Neuronal stem cell (in vitro differentiated cells): ENCODE measurements at places on chromosomes 4 and X.

DNA sequence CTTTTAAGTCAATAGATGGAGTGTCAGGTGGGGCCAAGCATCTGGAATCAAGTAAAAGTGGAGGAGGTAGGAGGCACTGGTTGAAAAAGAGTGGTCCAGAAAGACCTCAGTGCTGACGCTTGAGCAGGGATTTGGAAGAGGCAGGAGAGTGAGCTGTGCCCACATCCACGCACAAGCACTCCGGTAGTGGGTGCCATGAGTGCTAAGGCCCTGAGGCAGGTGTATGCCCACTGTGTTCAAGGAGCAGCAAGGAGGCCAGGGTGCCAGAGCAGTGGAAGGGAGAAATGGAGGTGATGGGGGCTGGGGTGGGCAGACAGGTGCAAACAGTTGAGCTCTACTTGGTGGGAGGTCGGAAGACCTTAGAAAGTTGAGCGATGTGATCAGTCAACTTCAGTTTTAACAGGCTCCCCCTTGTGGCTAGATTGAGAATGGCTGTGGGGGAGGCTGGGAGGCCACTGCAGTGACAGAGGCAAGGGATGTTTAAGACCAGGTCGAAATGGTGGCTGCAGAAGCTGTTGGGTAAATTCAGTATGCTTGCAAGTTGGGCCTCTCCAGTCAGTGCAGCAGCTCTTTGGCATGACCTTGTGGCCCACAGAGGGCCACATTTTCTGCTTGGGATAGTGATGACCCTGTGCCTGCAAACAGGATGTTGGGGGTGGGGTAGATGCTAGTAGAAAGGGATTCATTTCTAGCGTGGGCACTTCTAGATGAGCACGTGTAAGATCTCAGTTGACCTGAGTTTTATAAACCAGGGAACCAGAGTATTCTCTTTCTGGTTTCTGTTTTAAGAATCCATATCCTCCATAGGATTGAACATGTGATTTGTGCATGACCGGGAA is 12.7 kb downstream of the TKTL1 start:
- peak; percentile 36 for DNase-seq
- peaks cover 10% of the 10 kb centered on the region for H3K4me1 ChIP-seq
- H3K27ac ChIP-seq, result no peak overlapping the region

DNA sequence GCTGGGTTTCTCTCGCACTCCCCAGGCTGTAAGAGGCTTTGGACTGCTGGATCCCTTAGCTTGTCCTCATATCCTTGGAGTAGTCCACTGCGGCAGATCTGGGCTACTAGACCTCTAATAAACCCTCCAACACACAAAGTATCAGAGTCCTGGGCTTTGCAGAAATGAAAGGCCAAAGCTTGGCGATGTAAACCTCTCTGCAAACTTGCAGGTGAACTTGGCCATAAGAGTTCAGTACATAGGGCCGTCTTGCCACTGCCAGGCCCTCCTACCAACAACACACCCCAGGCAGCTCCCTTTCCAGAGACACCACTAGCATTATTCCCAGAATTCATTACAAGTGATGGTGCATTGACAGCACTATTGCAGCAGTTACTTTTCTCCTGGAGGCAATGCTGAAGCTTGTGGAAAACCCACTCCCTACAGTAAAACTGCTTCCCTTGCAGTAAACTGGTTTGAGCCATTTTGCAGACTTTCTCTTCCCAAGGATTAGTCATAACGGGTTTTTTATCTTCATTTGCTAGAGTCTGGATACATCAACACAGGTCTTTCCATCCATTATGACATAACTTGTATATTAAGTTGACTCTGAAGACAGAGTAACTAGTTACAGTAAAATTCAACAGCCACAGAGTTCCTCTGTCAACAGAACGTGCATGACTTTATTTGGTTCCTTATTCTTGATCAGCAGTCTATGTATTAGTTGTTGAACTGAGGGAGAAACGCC is 2.4 kb downstream of the ANKRD50 start:
- H3K27me3 ChIP-seq, result no peaks in the 10 kb centered on the region
- no peaks in the 10 kb centered on the region for H3K36me3 ChIP-seq
- no peak for DNase-seq
- H3K27ac ChIP-seq, result no peak overlapping the region
- peaks cover 11% of the 10 kb centered on the region for H3K4me1 ChIP-seq

DNA sequence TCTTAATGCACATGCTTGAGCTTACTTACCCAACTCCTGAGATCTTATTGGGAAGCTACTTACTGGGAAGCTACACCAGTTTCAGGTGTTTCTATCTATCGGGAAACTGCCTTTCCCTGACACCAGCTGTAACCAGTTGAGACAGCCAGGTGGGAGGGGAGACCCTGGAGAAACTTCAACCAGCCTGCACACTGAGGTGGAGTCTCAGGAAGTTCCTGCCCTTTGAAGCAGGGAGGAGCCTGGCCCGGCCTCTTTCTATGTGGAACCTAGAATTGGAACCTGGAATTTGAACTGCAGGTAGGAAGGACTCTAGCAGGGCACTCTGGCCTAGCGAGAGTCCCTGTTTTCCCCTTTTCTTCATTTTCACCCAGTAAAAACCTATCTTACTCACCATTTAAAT is 425.8 kb upstream of the PABPC4L start:
- no peak for DNase-seq
- no peak overlapping the region for H3K4me3 ChIP-seq

- no peak overlapping the region for H3K4me3 ChIP-seq
- no peaks in the 10 kb centered on the region for H3K36me3 ChIP-seq
Measured at GRCh38 chr4:7831330-7831729, 108.3 kb downstream of the AFAP1 start.

GRCh38 chr4:65893271-65893670 is 223.0 kb upstream of the EPHA5 start:
- no peaks in the 10 kb centered on the region for H3K27me3 ChIP-seq
- no peaks in the 10 kb centered on the region for H3K4me1 ChIP-seq
- H3K4me3 ChIP-seq, result no peak overlapping the region

- H3K4me3 ChIP-seq, result no peak overlapping the region
- H3K36me3 ChIP-seq, result peaks cover 40% of the 10 kb centered on the region
- no peak overlapping the region for H3K27ac ChIP-seq
- no peaks in the 10 kb centered on the region for H3K27me3 ChIP-seq
Measured at GRCh38 chrX:109660435-109661143, 35.6 kb upstream of the KCNE5 start.

DNA sequence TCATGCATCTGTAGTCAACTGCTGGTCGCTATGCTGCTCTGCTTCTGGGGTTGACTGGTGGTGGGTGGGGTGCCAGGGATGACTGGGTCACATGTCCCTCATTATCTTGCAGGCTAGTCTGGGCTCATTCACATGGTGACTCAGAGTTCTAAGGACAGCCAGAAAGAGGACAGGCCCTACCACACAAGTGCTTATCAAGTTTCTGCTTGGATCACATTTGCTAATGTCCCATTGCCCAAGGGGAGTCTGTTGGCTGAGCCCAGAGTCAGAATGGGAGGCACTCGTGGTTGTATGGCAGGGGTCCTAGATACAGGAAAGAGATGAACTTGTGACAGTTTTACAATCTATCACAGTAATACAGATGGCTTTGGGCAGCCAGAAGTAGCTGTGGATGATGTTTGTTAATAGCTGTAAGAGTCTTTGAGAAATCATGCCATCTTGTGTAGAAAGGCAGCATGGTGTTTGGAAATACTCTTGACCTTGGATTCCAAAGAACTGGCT is 221.3 kb downstream of the GPAT3 start:
- no peak overlapping the region for H3K27ac ChIP-seq
- no peaks in the 10 kb centered on the region for H3K27me3 ChIP-seq
- no peaks in the 10 kb centered on the region for H3K4me1 ChIP-seq
- DNase-seq, result no peak
- no peak overlapping the region for H3K4me3 ChIP-seq
- no peaks in the 10 kb centered on the region for H3K36me3 ChIP-seq

DNA sequence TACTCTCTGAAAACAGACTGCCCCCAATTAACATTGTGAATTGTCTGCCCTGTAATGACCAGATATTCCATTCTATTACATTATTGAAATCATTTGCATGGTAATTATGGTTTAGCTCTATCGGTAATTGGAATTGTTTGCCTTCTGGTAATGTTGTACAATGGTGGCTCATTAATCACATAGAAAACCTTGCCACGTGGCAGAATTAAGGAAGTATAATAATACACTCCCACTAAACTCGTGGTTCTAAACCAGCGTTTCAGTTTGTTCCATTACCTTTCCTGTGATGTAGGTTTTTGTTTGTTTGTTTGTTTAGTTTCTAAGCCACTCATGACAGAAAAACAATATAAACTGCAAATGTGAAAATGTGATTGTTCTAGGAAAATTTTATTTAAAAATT is 45.1 kb upstream of the TAPT1 start:
- no peaks in the 10 kb centered on the region for H3K27me3 ChIP-seq
- H3K36me3 ChIP-seq, result no peaks in the 10 kb centered on the region
- no peak overlapping the region for H3K4me3 ChIP-seq
- DNase-seq, result no peak
- no peaks in the 10 kb centered on the region for H3K4me1 ChIP-seq
- no peak overlapping the region for H3K27ac ChIP-seq

DNA sequence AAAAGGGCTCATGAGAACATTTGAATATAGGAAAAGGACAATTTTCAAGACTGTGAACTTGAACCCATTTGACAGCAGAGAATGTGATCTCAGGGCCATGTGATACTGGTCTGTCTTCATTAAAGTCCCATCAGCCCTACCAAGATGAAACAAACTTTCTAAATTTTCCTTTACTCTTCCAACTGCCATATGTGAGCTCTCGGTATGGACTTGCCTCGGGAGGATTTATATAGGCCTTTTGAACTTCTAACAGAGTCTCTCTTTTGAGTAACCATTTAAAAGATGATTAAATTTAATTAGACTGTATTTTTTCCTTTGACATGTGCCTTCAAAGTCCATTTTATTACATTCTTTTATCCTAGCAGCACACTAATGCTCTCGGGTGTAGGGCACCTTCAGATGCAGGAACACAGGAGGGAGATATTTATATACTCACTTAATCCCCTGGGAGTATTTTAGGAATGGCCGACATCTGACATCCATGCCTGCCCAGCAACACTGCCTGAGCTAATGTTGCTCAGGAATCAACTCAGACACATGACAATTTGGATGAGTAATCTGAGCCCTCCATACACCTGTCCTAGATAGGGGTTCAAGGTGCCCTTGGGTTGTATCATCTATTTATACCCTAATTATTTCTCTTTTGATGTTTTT is 155.0 kb downstream of the SLC7A11 start:
- no peak for DNase-seq
- no peak overlapping the region for H3K4me3 ChIP-seq
- H3K36me3 ChIP-seq, result no peaks in the 10 kb centered on the region
- H3K27ac ChIP-seq, result no peak overlapping the region
- no peaks in the 10 kb centered on the region for H3K27me3 ChIP-seq

GRCh38 chrX:122622795-122623194 is 561.3 kb upstream of the GRIA3 start:
- no peaks in the 10 kb centered on the region for H3K27me3 ChIP-seq
- DNase-seq, result no peak
- no peaks in the 10 kb centered on the region for H3K36me3 ChIP-seq
- H3K4me3 ChIP-seq, result no peak overlapping the region
- H3K4me1 ChIP-seq, result no peaks in the 10 kb centered on the region

DNA sequence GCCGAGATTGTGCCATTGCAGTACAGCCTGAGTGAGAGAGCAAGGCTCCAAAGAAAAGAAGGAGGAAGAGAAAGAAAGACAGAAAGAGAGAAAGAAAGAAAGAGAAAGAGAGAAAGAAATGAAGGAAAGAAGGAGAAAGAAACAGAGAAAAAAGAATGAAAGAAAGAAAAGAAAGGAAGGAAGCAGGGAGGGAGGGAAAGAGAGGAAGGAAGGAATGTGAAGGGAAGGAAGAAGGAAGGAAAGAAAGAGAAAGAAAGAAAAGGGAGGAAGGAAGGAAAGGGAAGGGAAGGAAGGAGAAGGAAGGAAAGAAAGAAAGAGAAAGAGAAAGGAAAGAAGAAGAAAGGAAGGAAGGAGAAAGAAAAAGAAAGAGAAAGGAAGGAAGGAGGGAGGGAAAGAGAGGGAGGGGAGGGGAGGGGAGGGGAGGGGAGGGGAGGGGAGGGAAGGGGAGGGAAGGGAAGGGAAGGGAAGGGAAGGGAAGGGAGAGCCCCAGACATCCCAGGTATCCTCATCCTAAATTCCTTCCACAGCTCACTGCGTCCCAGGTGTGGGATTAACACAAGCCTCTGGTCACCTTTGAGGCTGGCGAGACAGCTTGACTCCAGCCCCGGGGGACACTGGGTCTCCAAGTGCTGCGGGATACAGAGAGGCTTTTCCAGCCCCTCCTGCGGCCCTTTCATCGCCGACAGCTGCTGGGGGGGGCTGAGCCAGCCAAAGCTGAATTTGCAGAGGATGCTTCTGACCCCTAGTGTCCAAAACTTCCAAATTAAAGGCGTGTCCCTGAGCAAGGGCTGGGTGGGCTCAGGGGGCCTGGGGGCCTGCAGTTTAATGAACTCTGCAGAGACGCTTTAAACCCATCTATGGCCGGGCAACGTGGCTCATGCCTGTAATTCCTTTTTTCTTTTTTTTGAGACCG is 24.2 kb upstream of the CSF2RA start:
- no peaks in the 10 kb centered on the region for H3K27me3 ChIP-seq
- peak; percentile 38 for DNase-seq
- no peaks in the 10 kb centered on the region for H3K36me3 ChIP-seq
- H3K27ac ChIP-seq, result no peak overlapping the region

DNA sequence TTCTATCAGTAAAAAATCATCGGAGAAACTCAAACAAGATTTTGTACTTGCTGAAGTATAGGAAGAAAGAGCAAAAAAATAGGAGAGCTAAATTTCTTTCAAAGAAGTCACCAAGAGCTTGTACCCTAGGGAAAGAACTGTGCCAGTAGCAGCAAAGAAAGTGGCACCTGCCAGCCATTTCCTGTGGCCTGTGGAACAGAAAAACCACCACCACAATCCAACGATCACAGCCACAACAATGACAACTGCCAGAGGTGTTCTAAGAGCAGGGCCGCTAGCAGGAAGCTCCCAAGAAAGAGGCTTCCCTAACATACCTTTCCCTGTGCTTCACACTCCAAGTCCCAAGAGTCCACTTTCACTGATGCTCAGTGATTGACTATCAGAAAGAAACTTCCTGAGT is 266.1 kb upstream of the GPC4 start:
- no peak for DNase-seq
- no peaks in the 10 kb centered on the region for H3K27me3 ChIP-seq
- no peak overlapping the region for H3K4me3 ChIP-seq
- no peaks in the 10 kb centered on the region for H3K36me3 ChIP-seq

- no peaks in the 10 kb centered on the region for H3K36me3 ChIP-seq
- DNase-seq, result no peak
- H3K27me3 ChIP-seq, result no peaks in the 10 kb centered on the region
- H3K4me3 ChIP-seq, result no peak overlapping the region
Measured at GRCh38 chrX:100747703-100748102, 15.8 kb upstream of the SYTL4 start.

GRCh38 chr4:7481227-7481626 is 46.5 kb upstream of the PSAPL1 start:
- no peaks in the 10 kb centered on the region for H3K36me3 ChIP-seq
- no peaks in the 10 kb centered on the region for H3K4me1 ChIP-seq
- H3K27ac ChIP-seq, result no peak overlapping the region
- H3K4me3 ChIP-seq, result no peak overlapping the region
- H3K27me3 ChIP-seq, result peaks cover 18% of the 10 kb centered on the region

- no peak for DNase-seq
- no peaks in the 10 kb centered on the region for H3K36me3 ChIP-seq
- no peak overlapping the region for H3K4me3 ChIP-seq
- no peaks in the 10 kb centered on the region for H3K27me3 ChIP-seq
- no peak overlapping the region for H3K27ac ChIP-seq
Measured at GRCh38 chrX:43703211-43703791, 47.2 kb downstream of the MAOA start.
